ENCODE measurements at places on chromosomes 6 and 20.
A peak's percentile ranks its signal among the peaks of the same experiment; 100 is the strongest.

DNA sequence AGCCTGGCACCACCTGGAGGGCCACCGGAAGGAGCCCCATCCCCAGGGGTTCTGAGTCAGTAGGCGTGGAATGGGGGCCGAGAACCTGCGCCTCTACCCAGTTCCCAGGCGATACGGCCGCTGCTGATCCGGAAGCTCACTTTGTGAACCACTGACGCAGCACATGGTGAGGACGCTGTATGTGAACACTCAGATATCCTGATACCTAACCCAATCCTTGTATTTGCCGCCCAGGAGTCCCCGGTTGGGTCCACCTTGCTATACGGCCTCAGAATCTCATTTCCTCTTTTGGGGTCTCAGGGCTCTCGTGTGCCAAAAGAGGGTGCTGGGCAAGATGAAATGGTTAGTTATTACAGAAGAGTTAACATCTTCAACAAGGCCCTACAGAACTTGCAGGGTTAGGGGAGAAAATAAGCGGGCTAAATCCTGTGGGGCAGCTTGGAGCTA, 604 bp upstream of the RAB5IF start:
- H3K27me3 ChIP-seq = no peaks in the 10 kb centered on the region
- peak overlapping the region; percentile 91 for H3K27ac ChIP-seq
- peak; percentile 57 for DNase-seq
- H3K4me1 ChIP-seq = peaks cover 5% of the 10 kb centered on the region
- no peaks in the 10 kb centered on the region for H3K36me3 ChIP-seq

- no peaks in the 10 kb centered on the region for H3K36me3 ChIP-seq
- no peak overlapping the region for H3K4me3 ChIP-seq
Measured at GRCh38 chr6:47321577-47321976, 11.9 kb upstream of the TNFRSF21 start.

DNA sequence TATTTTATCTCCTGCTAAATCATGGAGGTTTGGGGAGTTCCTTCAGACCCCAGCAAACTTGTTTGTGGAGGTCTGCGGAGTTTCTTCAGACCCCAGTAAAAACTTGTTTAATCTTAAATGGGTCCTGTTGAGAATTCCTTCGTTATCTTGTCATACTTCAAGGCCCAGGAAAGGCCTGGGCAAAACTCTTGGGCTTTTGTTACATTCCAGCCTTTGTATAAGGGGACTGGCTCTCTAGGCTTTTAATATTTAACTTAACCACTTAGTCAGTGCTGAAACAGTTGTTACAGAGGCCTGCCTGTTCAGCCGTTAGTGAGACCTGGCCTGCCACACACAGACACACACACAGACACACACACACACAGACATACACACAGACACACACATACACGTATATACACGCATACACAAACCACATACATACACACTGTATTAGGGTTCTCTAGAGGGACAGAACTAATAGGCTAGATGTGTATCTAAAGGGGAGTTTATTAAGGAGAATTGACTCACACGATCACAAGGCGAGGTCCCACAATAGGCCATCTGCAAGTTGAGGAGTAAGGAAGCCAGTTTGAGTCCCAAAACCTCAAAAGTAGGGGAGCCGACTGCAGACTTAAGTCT, 21.3 kb upstream of the CST3 start:
- no peak overlapping the region for H3K4me3 ChIP-seq
- H3K27ac ChIP-seq = no peak overlapping the region
- DNase-seq = no peak
- H3K27me3 ChIP-seq = no peaks in the 10 kb centered on the region
- H3K4me1 ChIP-seq = no peaks in the 10 kb centered on the region
- H3K36me3 ChIP-seq = no peaks in the 10 kb centered on the region

- H3K27ac ChIP-seq = no peak overlapping the region
- no peaks in the 10 kb centered on the region for H3K4me1 ChIP-seq
- no peaks in the 10 kb centered on the region for H3K36me3 ChIP-seq
- H3K27me3 ChIP-seq = no peaks in the 10 kb centered on the region
- H3K4me3 ChIP-seq = no peak overlapping the region
Measured at GRCh38 chr20:46977909-46978588, 83.4 kb downstream of the EYA2 start.

DNA sequence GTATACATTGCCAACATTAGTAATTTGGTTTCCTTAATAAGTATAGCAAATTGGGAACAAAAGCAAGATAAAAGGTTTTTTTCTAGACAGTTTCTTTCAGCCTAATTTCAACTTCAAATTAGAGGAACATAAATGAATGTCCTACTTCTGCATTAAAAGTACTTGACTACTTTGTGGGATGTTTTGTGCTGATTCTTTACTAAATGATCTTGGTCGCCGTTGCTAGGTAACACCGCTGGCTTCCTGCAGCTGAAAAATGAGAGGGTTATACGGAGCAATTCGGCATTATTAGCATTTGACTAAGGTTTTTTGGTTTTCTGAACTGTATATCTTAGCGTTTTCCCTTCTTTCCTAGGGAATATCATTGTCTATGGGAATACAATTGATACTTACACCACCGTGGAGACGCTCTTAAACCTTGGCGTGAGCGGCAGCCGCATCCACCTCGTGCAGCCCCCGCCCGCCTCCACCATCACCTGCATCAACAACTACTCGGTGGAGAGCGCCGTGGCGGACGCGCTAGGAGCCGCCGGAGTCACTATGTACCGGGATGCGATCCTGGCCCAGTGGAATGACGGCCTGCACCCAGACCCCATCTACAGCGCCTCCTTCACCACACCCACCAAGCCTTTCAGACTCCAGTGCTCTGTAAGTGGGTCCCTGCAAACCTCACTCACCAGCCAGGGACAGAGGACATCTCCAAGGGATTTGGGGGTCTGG, 90.9 kb upstream of the INSM1 start:
- H3K27me3 ChIP-seq = no peaks in the 10 kb centered on the region
- no peak for DNase-seq
- no peaks in the 10 kb centered on the region for H3K36me3 ChIP-seq
- no peaks in the 10 kb centered on the region for H3K4me1 ChIP-seq

DNA sequence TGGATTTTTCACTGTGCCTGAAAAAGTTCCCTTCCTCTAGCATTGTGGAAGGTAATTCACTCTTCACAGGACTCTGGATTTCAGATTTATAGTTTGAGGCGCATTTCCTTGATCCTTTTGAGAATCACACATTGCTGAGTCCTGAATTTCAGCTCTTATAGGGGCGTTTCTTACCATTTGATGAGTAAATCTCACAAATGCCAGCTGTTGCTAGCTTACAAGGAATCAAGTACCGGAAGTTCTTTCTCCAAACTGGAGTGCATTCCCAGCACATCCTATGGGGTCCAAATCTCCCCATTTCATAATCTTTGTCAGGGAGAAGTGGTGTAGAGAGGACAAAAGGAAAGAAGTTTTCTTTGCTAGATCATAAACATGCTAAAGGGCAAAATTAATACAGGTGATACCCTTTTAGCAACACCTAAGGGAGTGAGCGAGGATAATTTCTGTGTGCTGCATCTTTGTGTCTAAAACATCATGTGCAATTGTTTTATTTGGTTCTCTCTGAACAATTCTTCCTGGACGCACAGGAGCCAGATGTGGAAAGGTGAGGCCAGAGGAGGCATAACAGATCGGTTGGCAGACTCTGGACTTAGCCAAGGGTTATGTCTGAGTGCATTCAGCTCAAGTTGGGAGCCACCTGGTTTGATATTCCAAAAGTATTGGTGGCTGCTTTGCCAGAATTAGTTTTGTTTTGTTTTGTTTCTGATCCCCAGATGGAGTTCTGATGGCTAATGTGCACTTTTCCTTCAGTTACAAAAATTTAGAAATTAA, 37.4 kb upstream of the EYA2 start:
- H3K27me3 ChIP-seq = no peaks in the 10 kb centered on the region
- no peak for DNase-seq
- H3K4me3 ChIP-seq = no peak overlapping the region
- H3K4me1 ChIP-seq = no peaks in the 10 kb centered on the region
- no peaks in the 10 kb centered on the region for H3K36me3 ChIP-seq
- no peak overlapping the region for H3K27ac ChIP-seq

- DNase-seq = no peak
- no peak overlapping the region for H3K27ac ChIP-seq
- no peaks in the 10 kb centered on the region for H3K27me3 ChIP-seq
- H3K36me3 ChIP-seq = no peaks in the 10 kb centered on the region
Measured at GRCh38 chr20:21981179-21981578, 275.7 kb downstream of the PAX1 start.

- H3K4me1 ChIP-seq = no peaks in the 10 kb centered on the region
- DNase-seq = no peak
- H3K36me3 ChIP-seq = no peaks in the 10 kb centered on the region
- H3K27ac ChIP-seq = no peak overlapping the region
Measured at GRCh38 chr6:14371530-14371929, 254.0 kb downstream of the CD83 start.

GRCh38 chr20:16098890-16099639, 474.2 kb downstream of the KIF16B start:
- H3K27me3 ChIP-seq = no peaks in the 10 kb centered on the region
- no peak for DNase-seq

DNA sequence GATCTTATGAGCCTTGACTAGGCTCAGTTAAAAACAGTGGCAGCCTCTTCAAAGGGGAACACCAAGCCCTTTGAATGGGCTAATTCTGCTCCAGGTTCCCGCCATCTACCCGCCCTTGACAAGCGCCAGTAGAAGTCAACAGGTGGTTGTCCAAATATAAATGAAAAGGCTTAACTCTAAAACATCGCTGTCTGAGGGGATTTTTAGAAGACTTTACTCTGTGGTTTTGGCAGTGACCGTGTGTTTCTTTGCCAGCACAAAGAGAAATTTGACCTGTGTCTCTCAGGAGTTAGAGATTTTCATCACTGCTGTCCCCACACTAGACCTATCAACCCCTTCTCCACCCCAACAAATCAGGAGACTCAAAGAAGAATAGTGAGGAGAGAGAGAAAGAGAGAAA, 19.8 kb upstream of the SIM1 start:
- no peaks in the 10 kb centered on the region for H3K27me3 ChIP-seq
- H3K27ac ChIP-seq = no peak overlapping the region
- no peak overlapping the region for H3K4me3 ChIP-seq
- no peak for DNase-seq
- H3K36me3 ChIP-seq = no peaks in the 10 kb centered on the region

DNA sequence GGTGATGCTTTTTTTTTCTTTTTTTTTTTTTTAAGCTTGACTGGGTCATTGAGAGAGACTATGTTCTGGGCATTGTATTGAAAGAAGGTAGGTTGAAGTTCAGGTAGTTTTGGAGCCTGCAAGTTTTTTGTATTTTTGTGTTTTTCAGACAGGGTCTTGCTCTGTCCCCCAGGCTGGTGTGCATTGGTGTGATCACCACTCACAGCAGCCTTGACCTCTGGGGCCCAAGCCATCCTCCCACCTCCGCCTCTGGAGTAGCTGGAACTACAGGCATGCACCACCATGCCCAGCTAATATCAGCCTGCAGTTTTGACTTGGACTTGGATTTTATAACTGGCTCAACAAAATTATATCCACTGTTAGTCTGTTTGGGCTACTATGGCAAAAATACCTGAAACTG, 31.7 kb upstream of the TFAP2A start:
- no peaks in the 10 kb centered on the region for H3K36me3 ChIP-seq
- no peaks in the 10 kb centered on the region for H3K4me1 ChIP-seq
- no peak for DNase-seq
- no peak overlapping the region for H3K4me3 ChIP-seq

DNA sequence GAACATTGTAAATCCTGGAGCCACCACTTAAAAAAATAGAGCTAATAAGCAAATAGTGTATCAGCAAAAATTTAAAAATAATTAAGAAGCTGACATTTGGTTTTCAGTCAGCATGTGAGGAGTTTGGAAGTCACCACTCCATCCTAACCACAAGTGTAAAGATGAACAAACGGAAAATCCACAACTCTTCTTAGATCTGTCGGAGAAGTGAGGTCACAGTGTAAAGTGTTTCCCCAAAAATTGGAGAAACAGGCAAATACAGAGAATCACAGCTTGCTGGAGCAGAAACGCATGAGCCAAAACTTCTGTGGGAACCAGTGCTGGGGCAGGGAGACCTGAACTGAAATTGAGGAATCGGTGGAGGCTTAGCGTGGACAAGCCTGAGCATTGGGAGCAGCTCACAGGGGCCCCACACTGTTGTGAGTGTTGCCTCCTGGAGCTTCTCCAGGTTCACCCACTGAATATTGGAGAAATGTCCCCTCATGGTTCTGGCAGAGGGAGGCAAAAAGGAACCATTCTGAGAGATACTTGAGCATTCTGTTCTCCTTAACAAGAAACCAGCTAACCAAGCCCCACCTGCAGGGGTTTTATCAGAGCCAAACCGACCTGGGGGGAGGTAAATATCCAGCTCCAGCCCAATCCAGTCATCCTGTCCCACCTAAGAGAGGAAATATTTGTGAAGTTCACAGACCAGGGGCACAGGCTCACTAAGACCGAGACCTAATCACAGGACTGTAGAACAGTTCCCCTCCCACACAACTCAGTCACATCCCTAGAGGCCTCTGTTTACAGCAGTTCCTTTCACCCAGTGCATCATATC, 192.0 kb downstream of the ERMARD start:
- H3K4me3 ChIP-seq = no peak overlapping the region
- H3K27me3 ChIP-seq = no peaks in the 10 kb centered on the region
- H3K27ac ChIP-seq = no peak overlapping the region
- DNase-seq = no peak
- H3K4me1 ChIP-seq = no peaks in the 10 kb centered on the region

DNA sequence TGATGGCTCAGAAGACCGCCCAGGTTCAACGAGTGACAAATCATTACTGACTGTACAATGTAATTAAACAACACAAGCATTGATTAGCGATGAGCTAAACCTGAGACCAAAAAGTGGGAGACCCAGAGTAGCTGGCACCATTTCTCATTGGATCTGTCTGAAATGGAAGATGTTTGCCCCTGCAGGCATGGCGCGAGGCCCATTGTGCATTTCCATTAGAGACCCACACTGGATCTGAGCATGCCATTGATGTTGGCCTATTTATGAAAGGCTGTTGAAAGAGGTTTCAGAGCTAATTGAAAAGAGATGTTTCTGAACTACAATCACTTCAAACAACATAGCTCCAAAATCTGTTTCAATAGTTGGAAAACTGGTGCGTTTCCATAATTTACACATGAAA, 196.7 kb downstream of the TFAP2B start:
- DNase-seq = no peak
- H3K27ac ChIP-seq = no peak overlapping the region
- H3K4me3 ChIP-seq = no peak overlapping the region
- no peaks in the 10 kb centered on the region for H3K4me1 ChIP-seq
- no peaks in the 10 kb centered on the region for H3K27me3 ChIP-seq

- peak overlapping the region; percentile 54 for H3K27ac ChIP-seq
- DNase-seq = no peak
- H3K27me3 ChIP-seq = no peaks in the 10 kb centered on the region
- no peak overlapping the region for H3K4me3 ChIP-seq
- no peaks in the 10 kb centered on the region for H3K36me3 ChIP-seq
- no peaks in the 10 kb centered on the region for H3K4me1 ChIP-seq
Measured at GRCh38 chr6:136763255-136763654, 29.0 kb downstream of the MAP3K5 start.

DNA sequence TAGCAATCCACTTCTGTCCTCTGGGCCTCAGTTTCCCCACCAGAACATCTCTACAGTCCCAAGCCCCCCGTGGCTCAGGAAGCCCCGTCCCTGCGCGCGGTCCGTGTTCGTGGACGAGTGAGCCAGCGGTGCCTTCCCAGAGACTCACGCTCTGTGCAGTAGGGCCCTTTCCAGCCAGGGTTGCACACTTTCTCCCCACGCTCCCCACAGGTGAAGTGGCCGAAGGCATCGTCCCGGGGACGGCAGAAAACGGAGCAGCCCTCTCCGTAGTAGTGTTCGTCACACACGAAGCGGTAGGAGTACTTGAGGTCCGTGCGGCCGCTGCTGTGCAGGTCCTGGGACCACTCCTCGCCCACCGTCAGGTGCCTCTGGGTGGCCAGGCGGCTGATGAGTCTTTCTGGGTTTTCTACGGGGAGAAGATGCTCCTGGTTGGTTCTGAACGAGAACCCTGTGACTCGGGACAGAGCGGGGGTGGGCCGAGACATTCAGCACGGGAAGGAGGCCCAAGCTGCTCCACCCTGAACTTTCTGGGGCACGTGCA, 2.7 kb downstream of the DLL1 start:
- H3K27ac ChIP-seq = peak overlapping the region; percentile 46
- H3K4me1 ChIP-seq = peaks cover 49% of the 10 kb centered on the region
- H3K27me3 ChIP-seq = peaks cover 17% of the 10 kb centered on the region
- peak overlapping the region; percentile 9 for H3K4me3 ChIP-seq
